Stimulated activated memory B cell treated with anti-CD40 and anti-IgM and Interleukin-4, amounts not matched to agents 10 μg/mL and 1 μg/mL and 100 μg/mL, for 72 hours (primary cell): ENCODE measurements at places on chromosomes 12 and 14.
A peak's percentile ranks its signal among the peaks of the same experiment; 100 is the strongest.

- H3K27ac ChIP-seq: peak overlapping the region; percentile 96
- peaks cover 81% of the 10 kb centered on the region for H3K4me1 ChIP-seq
- H3K36me3 ChIP-seq: peaks cover 14% of the 10 kb centered on the region
- ATAC-seq: peak; percentile 0
- peak overlapping the region; percentile 94 for H3K4me3 ChIP-seq
Observed at GRCh38 chr12:26938701-26939062, 412 bp downstream of the FGFR1OP2 start.

DNA sequence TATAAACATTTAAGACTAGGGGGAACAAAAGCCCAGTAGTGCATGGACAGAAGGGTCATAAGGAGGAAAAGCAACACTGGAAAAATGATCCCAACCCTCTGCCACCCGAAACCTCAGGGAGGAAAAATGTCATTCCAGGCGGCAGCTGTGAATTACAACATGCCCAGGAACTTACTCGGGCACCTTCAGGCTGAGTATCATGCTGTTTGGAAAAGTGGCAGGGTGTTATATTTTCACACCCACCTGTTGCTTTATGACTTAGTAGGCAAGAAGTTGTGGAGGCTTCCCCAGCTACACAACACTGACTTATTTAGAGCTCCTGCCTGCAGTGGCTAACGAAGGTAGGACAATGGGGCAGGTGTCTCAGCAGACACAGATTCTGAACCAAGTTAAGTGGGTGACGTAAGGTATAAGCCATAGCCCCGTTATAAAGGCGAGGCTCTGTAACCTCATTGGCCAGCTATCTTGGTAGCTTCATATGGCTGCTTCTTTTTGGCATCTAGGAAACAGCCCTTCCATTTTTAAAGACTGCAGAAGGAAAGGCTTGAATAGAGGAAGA is 96.1 kb upstream of the IFNG-AS1 start:
- no peak overlapping the region for H3K27ac ChIP-seq
- H3K4me1 ChIP-seq: peaks cover 8% of the 10 kb centered on the region
- no peak for ATAC-seq
- no peaks in the 10 kb centered on the region for H3K36me3 ChIP-seq

GRCh38 chr14:70642303-70643235 is 853 bp downstream of the TTC9 start:
- no peaks in the 10 kb centered on the region for H3K27me3 ChIP-seq
- no peaks in the 10 kb centered on the region for H3K36me3 ChIP-seq
- H3K27ac ChIP-seq: peak overlapping the region; percentile 96
- peak; percentile 69 for ATAC-seq
- peaks cover 51% of the 10 kb centered on the region for H3K4me1 ChIP-seq

DNA sequence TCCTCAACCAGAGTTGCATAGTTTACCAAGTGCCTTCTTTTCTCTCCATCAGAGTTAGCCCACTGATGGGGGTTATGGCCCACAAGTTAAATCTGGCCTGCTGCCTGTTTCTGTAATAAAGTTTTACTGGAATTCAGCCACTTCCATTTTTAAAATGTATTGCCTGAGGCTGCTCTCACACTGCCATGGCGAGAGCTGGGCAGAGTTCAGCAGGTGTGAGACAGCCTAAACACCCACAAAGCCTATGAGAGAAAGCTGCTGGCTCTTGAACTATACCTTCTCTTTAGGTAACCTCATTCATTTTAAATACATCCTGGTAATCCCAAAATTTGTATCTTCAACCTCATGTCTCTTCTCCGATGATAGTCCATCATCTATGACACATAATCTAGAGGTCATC is 86.1 kb downstream of the BCL2L14 start:
- H3K27ac ChIP-seq: no peak overlapping the region
- H3K36me3 ChIP-seq: no peaks in the 10 kb centered on the region
- ATAC-seq: no peak
- H3K27me3 ChIP-seq: no peaks in the 10 kb centered on the region
- H3K4me1 ChIP-seq: no peaks in the 10 kb centered on the region

- no peak overlapping the region for H3K27ac ChIP-seq
- no peak overlapping the region for H3K4me3 ChIP-seq
- no peak for ATAC-seq
- H3K36me3 ChIP-seq: no peaks in the 10 kb centered on the region
- H3K27me3 ChIP-seq: peaks cover 13% of the 10 kb centered on the region
Observed at GRCh38 chr12:91887957-91888356, 257.7 kb downstream of the BTG1 start.

DNA sequence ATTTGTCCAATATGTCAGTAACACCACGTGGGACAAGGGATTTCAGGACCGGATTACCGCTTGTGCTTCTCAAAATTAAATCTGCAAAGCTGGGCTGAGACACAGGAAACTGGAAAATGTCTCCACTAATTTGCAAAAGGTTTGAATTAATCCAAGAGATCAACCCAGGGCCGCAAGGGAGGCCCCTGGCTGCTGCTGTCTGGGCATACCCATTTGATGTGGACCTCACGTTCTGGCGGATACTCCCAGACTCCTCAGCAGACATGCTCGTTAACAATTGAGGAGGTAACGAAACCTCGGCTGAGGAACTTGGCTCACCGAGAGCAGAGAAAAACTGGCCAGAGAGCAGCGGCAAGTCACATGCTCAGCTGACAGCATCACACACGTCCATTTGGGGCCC is 180.6 kb downstream of the SLC15A4 start:
- no peak overlapping the region for H3K27ac ChIP-seq
- H3K27me3 ChIP-seq: no peaks in the 10 kb centered on the region
- no peak overlapping the region for H3K4me3 ChIP-seq
- no peak for ATAC-seq
- no peaks in the 10 kb centered on the region for H3K36me3 ChIP-seq

GRCh38 chr14:53391631-53392285 is 238.6 kb upstream of the DDHD1 start:
- H3K36me3 ChIP-seq: no peaks in the 10 kb centered on the region
- ATAC-seq: no peak
- H3K27me3 ChIP-seq: no peaks in the 10 kb centered on the region
